ENCODE measurements at places on chromosomes 13 and 19.

- no peak for DNase-seq
Measured at GRCh38 chr13:95337597-95337996, 36.3 kb upstream of the ABCC4 start.

GRCh38 chr19:10378124-10378523 lies 2.2 kb downstream of the TYK2 start:
- no peak for DNase-seq

GRCh38 chr19:45512881-45513483 lies 5.7 kb downstream of the VASP start:
- no peak for DNase-seq

DNA sequence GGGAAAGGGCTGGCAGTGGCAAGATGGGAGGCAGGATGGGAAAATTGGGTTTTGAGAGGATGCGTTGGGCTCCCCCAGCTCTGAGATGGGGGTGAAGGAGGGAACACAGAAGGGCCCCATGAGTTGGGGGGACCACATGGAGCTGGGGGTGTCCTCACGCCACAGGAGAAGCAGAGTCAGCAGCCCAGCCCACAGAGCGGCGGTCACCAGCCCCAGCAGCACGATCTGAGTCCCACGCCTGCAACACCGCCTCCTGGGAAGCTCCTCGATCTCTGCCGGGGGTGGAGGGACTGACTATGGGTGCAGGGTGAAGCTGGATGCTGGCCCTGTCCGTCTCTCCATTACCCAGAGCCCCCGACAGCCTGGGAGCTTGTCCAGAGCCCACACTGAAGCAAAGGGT lies 3.3 kb downstream of the FCER2 start:
- no peak for DNase-seq

DNA sequence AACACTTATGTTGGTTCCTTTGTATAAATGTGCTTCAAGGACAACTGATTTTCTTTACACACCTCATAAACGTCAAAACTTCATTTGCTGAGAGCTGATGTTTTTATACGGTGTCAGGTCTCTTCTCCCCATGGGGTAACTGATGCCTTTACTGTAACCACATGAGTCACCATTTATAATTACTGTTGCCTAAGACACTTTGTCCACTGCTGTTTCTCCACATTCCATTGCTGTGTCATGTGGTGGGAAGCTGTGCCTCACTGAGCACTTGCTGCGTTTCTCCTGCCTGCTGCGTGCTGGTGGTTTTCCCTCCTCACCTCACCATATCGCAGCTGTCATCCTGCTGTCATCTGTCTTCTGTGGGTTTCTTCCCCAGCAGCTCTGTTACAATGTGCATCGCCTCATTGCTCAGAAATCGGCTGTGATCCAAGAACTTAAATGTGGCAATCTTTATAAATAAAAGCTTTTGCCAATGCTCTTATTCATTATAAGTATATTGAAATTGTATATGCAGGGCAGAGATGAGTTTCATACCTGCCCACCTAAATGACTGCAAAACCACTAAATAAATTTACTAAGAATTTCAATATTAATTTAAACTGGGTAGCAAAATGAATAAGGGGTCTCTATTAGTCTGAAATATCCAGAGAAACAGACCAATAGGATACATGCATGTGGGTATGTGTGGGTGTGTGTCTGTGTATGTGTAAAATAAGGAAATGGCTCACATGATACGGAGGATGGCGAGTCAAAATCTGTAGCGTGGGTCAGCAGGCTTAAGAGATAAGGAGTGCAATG lies 547.0 kb upstream of the SLITRK5 start:
- no peak for DNase-seq

GRCh38 chr19:28049875-28050274 lies 1163.1 kb downstream of the UQCRFS1 start:
- DNase-seq: no peak

- DNase-seq: peak; percentile 49
Measured at GRCh38 chr13:110907951-110908898, 6.6 kb downstream of the ANKRD10 start.

- peak; percentile 27 for DNase-seq
Measured at GRCh38 chr19:47848823-47849473, 10.1 kb upstream of the TPRX2 start.

DNA sequence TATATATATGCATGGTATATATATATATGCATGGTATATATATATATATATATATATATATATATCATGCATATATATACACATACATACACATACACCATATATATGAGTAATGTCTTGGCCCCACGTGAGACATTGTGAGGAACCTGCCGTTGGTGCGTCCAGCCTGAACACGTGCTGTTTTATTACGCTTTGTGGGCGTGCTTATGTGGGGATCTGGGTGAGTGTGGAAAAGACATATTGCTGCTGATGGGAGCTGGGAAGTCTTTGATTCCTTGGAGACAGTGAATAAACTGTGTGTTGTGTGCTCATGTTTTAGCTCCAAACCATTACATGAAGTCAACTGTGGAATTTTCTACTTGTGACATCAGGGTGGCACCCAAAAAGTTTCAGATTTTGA lies 28.9 kb downstream of the KCTD15 start:
- no peak for DNase-seq

- no peak for DNase-seq
Measured at GRCh38 chr19:3110126-3110825, 16.1 kb downstream of the GNA11 start.

- no peak for DNase-seq
Measured at GRCh38 chr13:34696296-34696695, 245.8 kb upstream of the NBEA start.

- no peak for DNase-seq
Measured at GRCh38 chr13:35747594-35747993, 271.1 kb upstream of the MAB21L1 start.

DNA sequence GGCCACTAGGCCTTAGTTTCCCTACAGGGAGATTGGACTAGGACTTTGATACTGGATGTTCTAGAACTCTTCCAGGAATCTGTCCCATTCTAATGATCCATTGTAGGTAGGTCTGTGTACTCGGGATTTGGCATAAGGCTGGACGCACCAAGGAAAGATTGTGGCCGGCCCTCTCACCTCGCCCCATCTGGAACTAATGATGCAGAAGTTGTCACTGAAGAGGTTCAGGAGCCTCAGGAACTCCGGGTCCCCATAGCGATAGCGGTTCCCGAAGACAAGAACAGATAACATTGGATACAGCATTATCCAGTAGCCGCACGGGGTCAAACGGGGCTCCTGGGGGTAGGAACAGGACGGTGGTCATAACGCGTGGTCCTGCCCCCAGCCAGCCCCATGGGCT lies 11.2 kb downstream of the EGLN2 start:
- peak; percentile 8 for DNase-seq

- DNase-seq: no peak
Measured at GRCh38 chr13:112727581-112727980, 37.7 kb downstream of the ATP11A start.

- DNase-seq: no peak
Measured at GRCh38 chr13:71030784-71031183, 836.2 kb downstream of the DACH1 start.

- DNase-seq: no peak
Measured at GRCh38 chr13:94636942-94637578, 35.4 kb downstream of the GPR180 start.

GRCh38 chr13:20411638-20412342 lies 113.9 kb downstream of the CRYL1 start:
- no peak for DNase-seq

GRCh38 chr19:42531313-42531712 lies 3.0 kb upstream of the CEACAM1 start:
- no peak for DNase-seq

- DNase-seq: peak; percentile 28
Measured at GRCh38 chr13:98171900-98172589, 5.0 kb downstream of the RNF113B start.

- DNase-seq: peak; percentile 87
Measured at GRCh38 chr13:59633290-59633689, 530.4 kb downstream of the DIAPH3 start.

DNA sequence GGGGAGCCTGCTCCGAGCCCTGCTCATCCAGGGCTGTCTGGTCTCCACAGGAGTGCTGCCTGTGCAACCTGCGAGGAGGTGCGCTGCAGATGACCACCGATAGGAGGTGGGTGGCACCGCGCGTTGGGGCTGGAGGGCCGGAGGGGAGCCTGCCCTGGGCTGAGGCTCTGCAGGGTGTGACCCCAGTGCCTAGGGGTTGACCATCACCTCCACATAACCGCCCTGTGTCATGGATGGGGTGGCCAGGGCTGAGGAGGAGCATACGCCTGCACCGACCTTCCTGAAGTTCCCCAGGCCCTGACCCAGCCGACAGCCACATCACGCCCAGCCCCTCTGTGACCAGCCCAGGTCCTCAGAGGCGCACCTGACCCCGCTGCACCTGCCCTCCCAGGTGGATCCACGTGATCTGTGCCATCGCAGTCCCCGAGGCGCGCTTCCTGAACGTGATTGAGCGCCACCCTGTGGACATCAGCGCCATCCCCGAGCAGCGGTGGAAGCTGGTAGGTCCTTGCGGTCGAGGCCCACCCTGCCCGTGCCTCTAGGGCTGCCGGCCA lies 168.7 kb downstream of the KDM4B start:
- DNase-seq: peak; percentile 14

DNA sequence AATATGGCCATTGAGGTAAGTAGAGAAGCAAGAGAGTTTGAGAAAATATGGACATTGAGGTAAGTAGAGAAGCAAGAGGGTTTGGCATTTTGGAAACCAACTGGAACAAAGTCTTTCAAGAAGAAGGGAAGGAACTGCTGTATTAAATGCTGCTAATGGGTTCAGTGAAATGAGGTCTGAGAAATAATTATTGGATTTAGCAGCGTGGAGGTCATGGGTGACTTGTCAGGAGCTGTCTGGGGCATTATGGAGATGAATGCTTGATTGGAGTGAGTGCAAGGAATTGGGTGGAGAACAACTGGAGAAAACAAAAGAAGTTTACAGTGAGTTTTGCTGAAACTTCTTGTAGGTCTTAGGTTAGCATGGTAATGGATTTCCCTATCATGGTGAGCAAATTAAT lies 232.3 kb downstream of the ATP8A2 start:
- no peak for DNase-seq

GRCh38 chr19:56619121-56619520 lies 23.8 kb upstream of the SMIM17 start:
- DNase-seq: no peak

DNA sequence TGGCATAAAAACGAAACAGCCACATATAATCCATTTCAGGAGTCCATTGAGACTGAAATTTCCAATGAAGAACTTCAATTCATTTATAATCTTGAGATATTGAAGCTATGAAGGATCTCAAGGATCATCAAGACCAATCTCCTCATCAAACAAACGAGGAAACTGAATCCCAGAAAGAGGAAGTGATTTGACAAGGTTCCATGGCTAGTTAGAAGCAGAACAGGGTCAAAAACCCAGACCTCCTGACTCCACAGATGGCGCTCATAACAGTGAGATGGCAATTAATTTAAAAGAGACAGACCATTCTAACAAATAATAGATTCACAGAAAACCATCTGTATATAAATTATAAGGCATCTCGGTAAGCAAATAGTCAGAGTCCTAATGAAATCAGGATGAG lies 229.7 kb downstream of the KCTD12 start:
- DNase-seq: no peak

DNA sequence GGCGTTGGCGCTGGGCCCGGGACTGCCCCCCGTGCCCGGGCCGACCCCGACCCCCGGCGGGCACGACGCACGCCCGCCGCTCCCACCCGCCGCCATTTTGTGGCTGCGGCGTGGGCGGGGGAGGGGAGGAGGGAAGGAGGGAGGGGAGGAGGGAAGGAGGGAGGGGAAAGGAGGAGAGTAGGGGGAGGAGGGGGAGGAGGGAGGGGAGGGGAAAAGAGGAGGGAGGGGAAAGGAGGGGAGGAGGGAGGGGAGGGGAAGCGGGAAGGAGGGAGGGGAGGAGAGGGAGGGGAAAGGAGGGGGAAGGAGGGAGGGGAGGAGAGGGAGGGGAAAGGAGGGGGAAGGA lies at the start of gene BTBD2:
Gene BTBD2 (minus strand): TSS at position 107 of the 343 bp plus-strand sequence. CDS start 11 bp downstream, at position 96.
- peak; percentile 57 for DNase-seq

DNA sequence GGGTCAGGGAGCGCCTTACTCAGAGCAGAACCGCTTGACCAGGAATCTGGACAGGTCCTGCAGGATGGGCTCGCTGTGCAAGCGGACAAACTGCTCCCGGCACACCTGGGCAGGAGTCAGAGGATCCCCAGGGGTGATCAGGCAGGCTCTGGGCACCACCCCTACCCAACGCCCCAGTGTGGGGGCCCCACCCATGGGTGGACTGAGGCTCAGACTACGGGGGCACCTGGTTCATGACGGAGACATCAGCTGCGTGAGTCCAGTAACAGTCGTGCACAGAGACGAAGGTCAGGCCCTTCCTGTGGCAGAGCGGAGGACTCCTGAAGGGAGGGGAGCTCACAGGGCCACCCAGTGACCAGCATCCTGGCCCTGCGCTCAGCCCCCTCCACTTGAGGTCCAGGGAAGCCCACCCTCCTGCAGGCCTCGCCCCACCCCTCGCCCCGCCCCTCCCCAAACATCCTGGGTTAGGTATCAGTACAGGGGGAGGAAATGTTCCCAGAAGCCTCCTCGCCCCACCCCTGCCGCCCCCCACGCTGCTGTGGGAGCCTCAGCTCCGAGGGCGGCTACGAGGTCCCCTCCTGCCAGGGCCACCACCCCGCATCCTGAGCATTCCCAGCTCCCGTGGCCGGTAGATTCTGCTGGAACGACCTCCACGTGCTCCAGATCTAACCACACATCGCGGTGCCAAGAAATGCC lies 15.6 kb downstream of the POLRMT start:
- no peak for DNase-seq

- DNase-seq: no peak
Measured at GRCh38 chr19:13856497-13856896, 20.4 kb upstream of the NANOS3 start.

DNA sequence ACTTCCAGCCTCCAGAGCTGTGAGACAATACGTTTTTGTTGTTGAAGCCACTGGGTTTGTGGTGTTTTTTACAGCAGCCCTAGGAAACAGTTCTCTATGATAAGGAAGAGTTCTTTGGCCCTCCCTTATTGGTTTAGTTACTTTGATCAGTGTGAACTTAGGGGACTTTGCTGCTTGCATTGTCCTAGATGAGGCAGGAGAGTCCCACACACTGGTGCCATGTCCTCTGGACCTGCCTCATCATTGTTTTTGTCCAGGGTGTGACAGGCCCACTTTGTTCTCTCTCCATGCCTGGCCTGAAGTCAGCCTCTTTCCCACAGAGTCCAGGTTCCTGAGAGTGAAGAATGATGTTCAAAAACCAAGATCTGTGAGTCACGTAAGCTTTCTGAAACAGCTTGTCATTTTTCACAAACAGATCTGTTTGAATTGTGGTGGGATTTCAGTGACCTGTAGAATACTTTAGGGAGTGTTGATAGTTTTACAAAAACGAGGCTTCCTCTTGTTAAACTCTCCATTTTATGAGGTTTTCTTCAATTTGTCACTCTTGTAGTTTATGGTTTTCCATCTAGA lies 63.8 kb downstream of the ING1 start:
- DNase-seq: no peak

DNA sequence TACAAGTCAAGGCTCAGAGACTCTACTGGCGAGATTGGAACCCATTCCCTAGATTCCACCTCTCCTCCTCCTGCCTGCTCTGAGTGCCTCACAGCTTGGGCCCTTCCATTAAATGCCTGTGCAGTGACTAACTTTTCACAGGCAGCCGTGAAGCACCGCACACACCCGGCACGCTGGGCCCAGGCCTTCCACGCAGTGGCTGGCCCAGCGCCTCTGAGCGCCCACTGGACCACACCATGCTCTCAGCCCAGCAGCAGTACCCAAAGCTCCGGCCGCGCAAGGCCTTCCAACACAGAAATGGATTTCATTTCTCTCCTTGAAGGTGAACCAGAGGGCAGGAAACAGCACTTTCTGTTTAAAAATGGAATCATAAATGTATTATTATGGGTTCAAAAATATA lies 26.0 kb downstream of the RAB20 start:
- DNase-seq: no peak

- DNase-seq: no peak
Measured at GRCh38 chr13:65660731-65661130, 1569.4 kb downstream of the PCDH9 start.

- DNase-seq: no peak
Measured at GRCh38 chr13:25707726-25708125, 336.0 kb downstream of the ATP8A2 start.
